ENCODE measurements at places on chromosomes 6 and 20. TPM values are rescaled to one million over a fixed set of nuclear protein-coding genes. Genes with fewer than 3 reads are reported as not detected.

Gene HLA-E
- total RNA-seq, result 481 TPM

Gene SHLD1
- total RNA-seq, result 6.9 TPM

Gene C6orf52
- total RNA-seq, result 5.7 TPM

Gene TMEM200A
- not detected for total RNA-seq

Gene MEP1A
- total RNA-seq, result not detected

Gene ZBTB24
- 16.1 TPM for total RNA-seq

Gene CEP85L
- total RNA-seq, result 41.9 TPM

Gene FOXC1
- total RNA-seq, result not detected

Gene CD83
- total RNA-seq, result 46.9 TPM

Gene STK38
- total RNA-seq, result 21.5 TPM

Gene LRP11
- 1.8 TPM for total RNA-seq

Gene WFDC12
- total RNA-seq, result not detected

Gene KIAA1755
- total RNA-seq, result not detected

Gene DST
- total RNA-seq, result 1.8 TPM

Gene FARS2
- 20.0 TPM for total RNA-seq
